Stimulated activated CD4-positive, alpha-beta T cell treated with anti-CD3 and anti-CD28 coated beads, TNF-alpha, amount 100 ng/mL, for 4 hours (primary cell): ENCODE measurements at places on chromosomes 2 and 18.

GRCh38 chr2:53785366-53785765, 1.4 kb downstream of the ASB3 start:
- DNase-seq, result no peak

DNA sequence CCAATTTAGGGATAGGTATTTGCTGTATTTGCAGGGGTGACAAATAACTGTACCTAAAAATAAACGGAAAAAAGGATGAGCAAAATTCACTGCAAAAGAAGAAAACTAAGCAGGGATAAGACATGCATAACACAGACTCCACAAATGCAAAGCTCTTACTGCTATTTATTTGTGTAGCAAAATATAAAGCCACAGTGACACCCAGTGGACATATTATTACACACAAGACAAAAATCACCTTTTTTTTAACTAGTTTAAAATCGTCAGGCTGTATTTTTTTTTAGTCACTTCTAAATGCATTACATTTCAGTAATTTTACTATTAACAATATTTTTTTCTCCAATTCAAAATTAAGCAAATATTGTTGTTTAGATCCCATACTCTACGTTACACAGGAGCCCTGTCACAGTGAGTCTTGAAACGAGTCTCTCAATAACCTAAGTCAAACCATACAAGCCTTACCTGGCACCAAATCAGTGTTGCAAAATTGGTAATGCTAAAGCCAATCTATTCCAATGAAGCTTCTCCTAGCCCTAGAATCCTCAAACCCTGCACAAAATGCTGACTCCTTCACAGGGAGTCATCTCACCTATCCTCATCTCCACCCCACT, 23.7 kb downstream of the METTL4 start:
- no peak for DNase-seq

DNA sequence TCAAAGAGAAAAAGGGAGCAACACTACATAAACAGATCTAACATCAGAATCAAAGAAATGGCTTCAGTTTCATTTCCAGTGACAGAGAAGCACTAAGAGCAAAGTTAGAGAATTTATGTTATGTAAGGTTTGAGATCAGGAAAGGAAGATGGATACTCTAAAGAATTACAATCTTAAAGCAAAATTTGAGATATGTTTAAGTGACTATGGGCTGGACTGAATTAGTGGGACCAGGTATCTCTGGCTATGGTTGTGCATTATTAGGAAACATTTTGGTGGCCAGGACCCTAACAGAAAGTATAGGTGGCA, 208.2 kb downstream of the CCDC178 start:
- no peak for DNase-seq

DNA sequence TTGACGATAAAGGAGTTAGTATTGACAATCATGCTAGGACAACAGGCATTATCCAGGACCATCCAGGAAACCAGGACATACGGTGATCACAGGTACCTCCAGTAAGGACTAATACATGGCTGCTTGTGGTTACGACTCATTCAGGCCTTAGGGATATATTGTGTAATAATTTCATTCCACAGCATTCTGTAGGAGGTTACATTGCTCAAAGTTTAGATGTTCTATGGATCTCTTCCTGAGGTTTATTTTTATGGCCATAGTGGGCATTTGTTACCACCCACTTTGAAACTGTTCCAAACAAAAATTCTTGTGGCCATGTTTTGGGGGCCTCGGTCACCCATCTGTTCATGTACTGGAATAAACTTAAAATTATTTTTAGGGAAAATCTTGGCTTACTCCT, 431.6 kb downstream of the METTL4 start:
- DNase-seq, result no peak

- DNase-seq, result no peak
These were observed 226.3 kb upstream of the UBE2E3 start for GRCh38 chr2:180753809-180754761.

DNA sequence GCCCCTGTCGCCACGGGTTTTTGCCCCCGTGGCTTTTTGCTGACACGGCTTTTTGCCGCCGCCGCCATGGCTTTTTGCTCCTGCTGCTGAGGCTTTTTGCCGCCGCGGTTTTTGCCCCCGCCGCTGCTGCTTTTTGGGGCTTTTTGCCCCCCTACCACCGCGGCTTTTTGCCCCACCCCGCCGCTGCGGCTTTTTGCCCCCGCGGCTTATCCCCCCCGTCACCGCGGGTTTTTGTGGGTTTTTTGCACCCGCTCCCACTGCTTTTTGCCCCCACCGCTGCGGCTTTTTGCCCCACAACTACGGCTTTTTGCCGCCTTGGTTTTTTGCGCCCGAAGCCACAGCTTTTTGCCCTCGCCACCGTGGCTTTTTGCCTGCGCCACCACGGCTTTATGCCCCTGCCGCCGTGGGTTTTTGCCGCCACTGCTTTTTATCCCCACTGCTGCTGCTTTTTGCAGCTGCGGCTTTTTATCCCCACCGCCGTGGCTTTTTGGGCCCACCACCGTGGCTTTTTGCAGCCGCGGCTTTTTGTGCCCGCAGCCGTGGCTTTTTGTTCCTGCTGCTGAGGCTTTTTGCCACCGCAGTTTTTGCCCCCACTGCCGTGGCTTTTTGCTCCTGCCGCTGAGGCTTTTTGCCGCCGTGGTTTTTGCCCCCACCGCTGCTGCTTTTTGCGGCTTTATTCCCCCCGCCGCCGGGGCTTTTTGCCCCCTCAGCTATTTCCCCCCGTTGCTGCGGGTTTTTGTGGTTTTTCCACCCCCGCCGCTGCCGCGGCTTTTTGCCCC, 2798.0 kb upstream of the TEKT4 start:
- no peak for DNase-seq

- no peak for DNase-seq
These were observed 204.1 kb upstream of the VRK2 start for GRCh38 chr2:57842531-57842930.

DNA sequence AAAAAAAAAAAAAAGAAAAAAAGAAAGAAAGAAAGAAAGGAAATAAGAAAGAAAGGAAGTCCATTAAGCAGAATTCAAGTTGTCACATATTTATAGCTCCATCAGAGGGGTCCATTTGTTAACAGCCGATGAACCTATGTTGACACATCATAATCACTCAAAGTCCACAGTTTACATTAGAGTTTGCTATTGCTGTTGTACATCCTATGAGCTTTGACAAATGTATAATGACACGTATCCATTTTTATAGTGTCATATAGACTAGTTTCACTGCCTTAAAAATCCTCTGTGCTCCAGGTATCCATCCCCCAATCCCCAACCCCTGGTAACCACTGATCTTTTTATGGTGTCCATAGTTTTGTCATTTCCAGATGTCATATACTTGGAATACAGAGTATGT, 335.2 kb downstream of the RND3 start:
- no peak for DNase-seq

- DNase-seq, result no peak
These were observed 38.3 kb upstream of the TEX51 start for GRCh38 chr2:126860385-126860784.

DNA sequence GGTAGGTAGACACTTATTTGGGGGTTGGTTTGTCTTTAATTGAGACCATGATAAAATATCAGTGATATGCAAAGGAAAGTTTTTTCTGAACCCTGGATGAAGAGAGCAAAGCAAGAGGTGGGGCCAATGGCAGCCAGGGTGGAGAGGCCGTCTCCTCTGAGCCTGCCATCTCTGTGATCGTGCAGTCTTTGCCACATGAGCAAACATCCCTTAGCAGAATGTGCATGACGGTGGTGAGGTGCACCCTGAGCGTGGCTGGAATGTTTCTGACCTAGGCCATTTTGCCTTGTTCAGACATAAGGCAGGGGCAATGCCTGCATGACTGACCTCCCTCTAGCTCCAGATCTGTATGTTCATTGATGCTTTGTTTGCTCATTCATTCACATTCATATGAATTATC, 6.0 kb downstream of the NCK2 start:
- DNase-seq, result no peak

GRCh38 chr18:12515550-12515949, 107.8 kb downstream of the PRELID3A start:
- DNase-seq, result no peak

GRCh38 chr2:98478907-98479306, 34.2 kb downstream of the INPP4A start:
- DNase-seq, result no peak

- no peak for DNase-seq
These were observed 504.7 kb downstream of the PLCL1 start for GRCh38 chr2:198309081-198309480.

- DNase-seq, result no peak
These were observed 68.1 kb downstream of the MYOM1 start for GRCh38 chr18:3151399-3152264.

DNA sequence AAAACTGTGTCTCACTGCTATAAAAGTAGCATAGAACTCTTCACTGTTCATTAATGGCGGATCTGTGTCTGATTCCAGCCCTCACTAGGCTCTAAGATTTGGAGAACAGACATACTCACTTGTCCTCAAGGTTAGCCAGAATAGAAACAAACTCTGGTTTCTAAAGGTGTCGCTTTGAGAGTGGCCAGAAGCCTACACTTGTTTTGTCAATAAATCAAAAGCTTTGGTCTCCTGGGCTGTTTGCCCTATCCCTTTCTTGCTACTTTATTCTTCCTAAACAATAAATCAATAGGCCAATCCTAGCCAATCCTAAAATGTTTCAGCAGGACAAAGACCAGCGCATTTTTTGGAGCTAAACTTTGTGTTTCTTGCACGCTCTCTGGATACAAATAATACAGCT, 1064.6 kb upstream of the CHAC2 start:
- no peak for DNase-seq

DNA sequence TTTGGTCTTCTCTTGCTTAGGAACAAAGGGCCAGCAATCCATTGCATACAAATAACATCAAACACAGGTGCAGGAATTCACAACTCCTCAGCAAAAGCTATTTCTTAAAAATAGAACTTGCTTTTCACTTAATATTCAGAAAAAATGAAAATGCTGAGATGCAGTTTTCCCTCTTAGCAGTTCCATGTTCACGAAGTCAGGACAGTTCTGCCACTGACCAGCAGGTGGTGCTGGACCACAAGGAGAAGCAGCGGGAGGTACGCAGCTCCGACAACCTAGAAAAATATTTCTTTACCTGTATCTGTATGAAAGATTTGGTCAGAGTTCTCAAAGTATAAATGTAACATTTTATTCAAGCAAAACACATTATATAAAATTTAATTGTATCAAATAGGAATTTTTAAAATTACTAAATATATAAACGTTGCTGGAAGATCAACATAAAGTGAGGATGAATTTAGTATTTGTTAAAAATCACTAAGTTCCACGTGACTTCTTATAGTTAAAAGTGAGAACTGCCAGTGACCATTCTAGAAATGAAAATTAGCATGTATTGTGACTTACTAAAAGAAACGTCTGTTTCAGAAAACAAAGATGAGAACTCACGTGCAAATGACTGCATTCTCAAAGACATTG, 48.8 kb downstream of the ADNP2 start:
- peak; percentile 47 for DNase-seq

GRCh38 chr18:9861157-9861556, 24.6 kb upstream of the TXNDC2 start:
- no peak for DNase-seq

DNA sequence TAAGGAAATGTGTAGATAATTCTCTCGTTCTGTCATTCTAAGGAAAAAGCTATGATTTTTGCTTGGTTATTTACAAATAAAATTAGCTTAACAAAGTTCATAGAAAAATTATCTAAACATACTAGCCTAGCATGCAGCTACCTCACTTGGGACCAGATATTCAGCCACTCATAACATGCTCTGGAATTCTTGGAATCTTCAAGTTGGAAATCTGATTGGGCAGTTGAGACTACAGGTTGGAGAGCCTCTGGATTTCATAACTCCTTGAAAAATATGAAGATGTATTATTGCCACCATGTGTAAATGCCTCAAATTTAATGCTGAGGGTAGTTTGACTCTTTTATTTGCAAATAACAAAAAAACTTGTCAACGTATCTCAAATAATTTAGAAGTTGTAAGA, 132.2 kb upstream of the GULP1 start:
- no peak for DNase-seq

GRCh38 chr2:60104514-60105505, 448.6 kb downstream of the BCL11A start:
- DNase-seq, result no peak
